ENCODE measurements at places on chromosomes 2 and 18. TPM values are rescaled to one million over a fixed set of nuclear protein-coding genes. Genes with fewer than 3 reads are reported as not detected.

GRCh38 chr2:78861546-78861945 is 164.0 kb upstream of the REG3G start:
- DNase-seq = no peak

Gene CCL20
- polyA plus RNA-seq = 0.74 TPM

GRCh38 chr18:29163596-29163995 is 986.7 kb upstream of the CDH2 start:
- no peak for DNase-seq

GRCh38 chr18:31040686-31041270 is 1.8 kb downstream of the DSC3 start:
- no peak for DNase-seq

Gene TMEM178A
- polyA plus RNA-seq = 91.2 TPM

DNA sequence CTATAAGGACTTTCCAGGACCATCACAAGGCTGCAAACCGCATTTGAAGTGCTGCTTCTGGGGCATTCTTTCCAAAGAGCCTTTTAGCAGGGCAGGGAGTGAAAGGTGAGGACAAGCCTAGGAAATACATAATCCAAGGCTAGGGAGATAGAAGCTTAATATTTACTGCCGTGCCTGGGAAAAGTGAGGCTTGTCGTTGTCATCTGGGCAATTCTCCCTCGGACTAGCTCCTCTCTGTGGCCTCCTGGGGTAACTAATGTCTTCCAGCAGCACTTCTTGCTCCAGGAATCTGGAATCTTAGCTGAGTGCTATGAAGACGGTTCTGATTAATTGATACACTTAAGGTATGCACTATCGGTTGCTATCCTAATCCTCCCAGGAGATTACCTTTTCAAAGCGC is 69.3 kb upstream of the ATL2 start:
- no peak for DNase-seq

Measured in renal cortex interstitium (tissue), 15 donors.